Common myeloid progenitor, CD34-positive (primary cell): ENCODE measurements at places on chromosomes 4 and X.
A peak's percentile ranks its signal among the peaks of the same experiment; 100 is the strongest.

DNA sequence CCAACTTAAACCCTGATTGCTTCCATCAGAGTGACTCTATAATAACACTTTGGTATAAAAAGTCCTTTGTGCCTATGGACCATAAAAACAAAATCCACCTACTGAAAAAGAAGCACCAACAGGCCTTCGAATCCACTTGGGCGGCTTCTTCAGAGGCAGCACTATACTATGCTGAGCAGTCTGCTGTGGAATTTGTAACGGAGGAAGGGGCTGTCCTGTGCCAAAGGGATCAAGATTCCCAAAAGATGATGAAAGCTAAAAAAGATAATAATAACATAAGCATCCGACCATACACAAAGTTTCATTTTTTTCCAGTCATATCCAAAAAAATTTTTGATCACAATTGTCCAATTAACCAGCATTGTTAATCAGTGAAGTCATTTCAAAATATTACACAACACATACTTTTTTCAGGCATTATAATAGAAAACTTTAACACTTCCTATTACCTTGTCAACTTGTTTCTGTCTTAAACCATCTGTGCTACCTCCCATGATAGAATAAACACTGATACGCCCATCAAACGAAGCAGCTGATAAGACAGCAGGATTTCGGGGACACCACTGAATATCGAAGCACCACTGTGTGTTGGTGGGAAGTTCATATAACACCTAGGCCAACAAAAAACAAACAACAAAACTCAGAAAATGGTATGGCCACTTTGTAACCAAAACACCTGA, 24.1 kb downstream of the SEC31A start:
- DNase-seq, result no peak

GRCh38 chrX:131032354-131033230, 25.6 kb upstream of the ARHGAP36 start:
- no peak for DNase-seq

GRCh38 chr4:48748949-48749596, 31.0 kb downstream of the FRYL start:
- DNase-seq, result peak; percentile 68

GRCh38 chr4:1194010-1194900, 21.9 kb upstream of the SPON2 start:
- no peak for DNase-seq

GRCh38 chrX:45497290-45497689, 296.6 kb upstream of the DIPK2B start:
- no peak for DNase-seq

DNA sequence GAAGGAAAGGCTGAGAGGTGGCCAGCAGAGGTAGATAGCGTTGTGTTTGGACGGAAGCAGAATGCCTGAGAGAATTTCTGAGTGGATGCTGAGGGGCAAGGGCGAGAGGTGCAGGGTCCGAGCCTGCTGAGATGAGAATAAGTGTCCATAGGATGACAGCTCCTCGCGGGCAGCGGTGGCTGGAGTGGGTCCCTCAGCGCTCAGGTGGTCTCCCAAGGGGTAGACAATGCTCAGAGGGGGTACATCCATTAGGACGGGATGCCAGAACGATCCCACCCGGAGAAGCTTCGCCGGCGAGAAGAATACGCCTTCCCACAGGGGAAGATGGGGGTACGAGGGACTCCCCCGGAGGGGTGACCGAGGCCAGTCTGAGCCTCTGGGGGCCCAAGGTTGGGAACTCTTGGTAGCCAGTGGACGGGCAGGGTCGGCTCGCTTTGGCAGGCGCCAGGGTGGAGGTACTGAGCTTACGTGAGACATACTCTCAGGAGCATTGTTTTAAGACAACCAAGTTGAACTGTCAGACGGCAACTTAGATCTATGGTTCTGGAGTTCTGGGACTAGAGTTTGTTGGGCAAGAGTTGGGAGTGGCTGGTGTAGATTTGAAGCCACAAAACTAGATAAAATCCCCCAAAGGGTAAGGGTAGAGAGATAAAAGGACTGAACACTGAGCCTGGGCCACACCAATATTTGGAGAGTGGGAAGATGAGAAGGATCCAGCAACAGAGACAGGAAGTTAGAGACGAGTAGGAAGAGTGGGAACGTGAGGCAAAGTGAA, 15.8 kb downstream of the BRCC3 start:
- DNase-seq, result no peak

- DNase-seq, result peak; percentile 81
Measured at GRCh38 chr4:174217273-174218126, 66.0 kb downstream of the FBXO8 start.

- DNase-seq, result no peak
Measured at GRCh38 chr4:118783887-118784286, 52.0 kb downstream of the SEC24D start.

DNA sequence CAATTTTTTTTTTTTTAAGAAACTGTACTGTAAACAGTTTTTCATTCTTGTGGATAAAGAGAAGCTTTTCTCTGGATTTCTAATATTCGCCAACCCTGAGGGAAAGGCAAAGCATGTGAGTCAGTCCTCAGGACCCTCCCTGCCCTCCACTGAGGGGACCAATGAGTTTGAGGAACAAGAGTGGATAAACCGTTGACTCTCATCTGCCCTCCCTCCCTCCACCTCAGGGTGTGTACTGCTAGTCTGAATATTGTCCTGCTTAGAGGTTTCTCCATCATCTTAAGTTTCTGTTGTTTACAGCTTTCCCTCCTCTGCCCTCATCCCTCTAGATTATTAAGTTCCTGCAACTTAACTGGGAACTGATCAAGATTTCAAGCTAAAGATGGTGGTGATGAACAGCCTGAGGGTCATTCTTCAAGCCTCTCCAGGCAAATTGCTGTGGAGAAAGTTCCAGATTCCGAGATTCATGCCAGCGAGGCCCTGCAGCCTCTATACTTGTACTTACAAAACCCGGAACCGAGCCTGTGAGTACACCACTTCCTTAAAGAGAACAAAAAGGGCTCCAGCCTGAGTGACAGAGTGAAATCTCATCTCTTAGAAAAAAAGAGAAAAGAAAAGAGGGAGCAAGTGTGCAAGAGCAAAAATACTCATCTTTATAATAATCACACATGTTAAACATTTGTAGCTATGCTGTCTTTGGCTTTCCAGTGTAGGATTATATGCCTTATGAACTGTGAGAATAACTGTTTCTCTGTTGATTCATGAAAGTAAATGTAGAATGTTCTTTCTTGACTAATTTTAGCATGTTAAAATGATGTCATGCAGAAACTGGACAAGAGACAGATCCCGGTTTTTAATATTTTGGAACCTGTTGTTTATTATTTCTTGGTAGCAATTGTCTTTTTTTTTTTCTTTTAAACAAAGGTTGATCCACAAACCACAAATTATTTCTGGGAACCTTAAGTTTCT, 11.9 kb downstream of the CA5B start:
- DNase-seq, result no peak

DNA sequence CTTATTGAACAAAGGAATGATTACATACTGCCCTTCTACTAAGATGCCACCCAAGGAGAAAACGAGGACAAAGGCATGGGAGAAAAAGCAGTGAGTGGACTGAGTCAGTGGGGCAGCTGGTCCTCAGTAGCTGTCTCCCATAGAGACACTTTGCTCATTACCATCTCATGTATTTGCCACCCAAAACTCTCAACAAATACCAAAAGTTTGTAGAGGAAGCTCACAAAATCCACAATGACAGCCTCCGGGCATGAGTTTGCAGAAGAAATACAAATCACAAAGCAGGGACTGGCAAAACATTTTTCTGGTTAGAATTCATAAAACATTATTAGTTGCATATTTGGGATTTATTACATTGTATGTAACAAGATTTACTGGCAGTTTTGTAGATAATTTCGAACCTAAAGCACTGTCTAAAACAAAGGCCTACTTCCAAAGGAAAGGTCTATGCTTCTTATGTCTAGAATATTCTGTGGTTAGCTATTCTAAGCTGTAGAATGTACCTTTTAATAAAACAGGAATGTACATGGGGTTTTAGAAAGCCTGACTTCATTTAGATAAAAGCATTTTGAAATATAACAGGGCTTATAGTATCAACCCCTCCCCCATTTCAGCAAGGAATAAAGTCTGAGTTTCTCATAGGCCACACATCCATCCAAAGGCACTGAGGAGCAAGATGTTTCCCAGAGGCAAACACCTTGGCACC, 17.7 kb downstream of the PCDH18 start:
- no peak for DNase-seq

- no peak for DNase-seq
Measured at GRCh38 chrX:3577551-3577950, 135.9 kb downstream of the PRKX start.

- no peak for DNase-seq
Measured at GRCh38 chr4:153448003-153448731, 18.0 kb upstream of the TMEM131L start.

DNA sequence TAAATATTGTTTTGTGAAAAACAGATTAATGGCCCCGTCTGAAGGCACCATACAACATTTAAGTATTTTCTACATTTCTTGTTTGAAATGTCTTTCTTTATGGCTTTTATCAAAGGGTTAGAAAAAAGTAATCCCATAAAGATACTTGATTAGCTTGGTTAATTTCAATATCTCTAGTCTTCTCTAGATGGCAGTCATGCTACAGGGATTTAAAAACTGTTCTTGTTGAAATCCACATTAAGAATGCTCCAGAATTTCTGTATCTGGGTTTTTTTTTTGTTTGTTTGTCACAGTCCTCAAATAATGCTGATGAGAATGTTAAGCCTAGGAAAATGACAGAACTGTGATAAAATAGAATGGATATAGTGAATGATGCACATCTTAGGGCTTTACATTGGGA, 109.0 kb upstream of the AADAT start:
- DNase-seq, result peak; percentile 18

DNA sequence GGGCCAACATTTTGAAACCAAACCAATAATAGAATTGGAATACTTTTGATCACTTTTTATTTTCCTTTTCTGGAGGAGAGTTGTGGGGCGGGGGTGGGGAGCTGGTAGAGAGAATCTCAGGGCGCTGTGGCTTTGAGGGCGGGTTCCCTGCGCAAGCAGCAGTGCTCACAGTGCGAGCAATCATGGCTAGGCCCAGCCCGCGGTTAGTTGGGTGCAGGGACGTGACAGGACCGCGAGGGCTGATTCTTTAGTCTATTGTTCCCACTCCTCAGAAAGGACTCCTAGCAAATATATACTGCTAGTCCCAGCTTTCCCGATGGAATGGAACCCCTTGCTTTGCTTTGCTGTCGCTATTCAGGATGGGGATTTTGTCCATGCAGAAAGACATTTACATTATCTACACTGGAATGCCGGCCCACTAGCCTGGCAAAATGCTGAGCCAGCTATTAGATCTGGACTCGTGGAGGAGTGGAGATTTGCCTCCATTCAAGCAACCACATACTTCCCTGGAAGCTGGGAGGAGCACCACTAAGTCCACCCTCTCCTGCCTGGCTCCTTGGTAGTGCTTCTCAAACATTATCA, 23.9 kb upstream of the APLN start:
- no peak for DNase-seq

- peak; percentile 75 for DNase-seq
Measured at GRCh38 chrX:155048977-155049619, 21.8 kb downstream of the CMC4 start.

GRCh38 chrX:113001836-113002235, 161.2 kb upstream of the AMOT start:
- peak; percentile 24 for DNase-seq

GRCh38 chr4:168743131-168743530, 246.3 kb downstream of the PALLD start:
- no peak for DNase-seq

- peak; percentile 59 for DNase-seq
Measured at GRCh38 chr4:140326395-140326993, 47.0 kb upstream of the SCOC start.

GRCh38 chr4:78661921-78662521, 110.5 kb downstream of the ANXA3 start:
- no peak for DNase-seq

- DNase-seq, result no peak
Measured at GRCh38 chr4:175635546-175635945, 176.5 kb downstream of the GPM6A start.

GRCh38 chr4:162347156-162347841, 183.5 kb upstream of the FSTL5 start:
- DNase-seq, result peak; percentile 50

DNA sequence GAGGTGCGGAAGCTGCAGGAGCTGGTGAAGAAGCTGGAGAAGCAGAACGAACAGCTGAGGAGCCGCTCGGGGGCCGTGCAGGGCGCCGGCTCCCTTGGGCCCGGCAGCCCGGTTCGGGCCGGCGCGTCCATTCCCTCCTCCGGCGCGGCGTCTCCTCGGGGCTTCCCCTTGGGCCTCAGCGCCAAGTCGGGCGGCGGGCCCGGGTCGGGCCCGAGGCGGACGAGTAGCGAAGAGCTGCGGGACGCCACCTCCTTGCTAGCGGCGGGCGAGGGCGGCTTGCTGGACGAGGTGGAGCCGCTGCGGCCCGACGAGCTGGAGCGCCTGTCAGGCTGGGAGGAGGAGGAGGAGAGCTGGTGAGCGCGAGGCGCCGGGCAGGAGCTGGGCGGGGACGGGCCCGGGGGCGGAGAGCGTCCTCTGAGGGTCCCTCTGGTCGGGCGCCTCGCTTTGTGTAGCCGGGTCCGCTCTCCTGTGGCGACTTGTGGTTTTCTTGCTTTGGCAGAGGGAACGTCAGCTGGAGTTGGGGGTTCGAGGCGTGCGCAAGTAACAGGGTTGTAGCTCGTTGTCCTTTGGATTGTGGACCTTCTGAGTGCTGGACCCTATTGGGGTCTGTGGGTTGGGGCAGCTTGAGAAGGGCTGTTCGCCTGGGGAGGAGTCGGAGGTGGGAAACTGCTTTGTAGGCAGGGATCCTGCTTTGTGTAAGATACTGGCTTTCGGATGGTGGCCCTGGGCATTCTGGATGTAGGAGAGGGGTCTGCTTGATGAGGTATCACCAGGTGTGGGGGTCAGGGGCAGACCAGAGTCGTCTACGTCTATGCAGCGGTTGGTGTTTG, 662 bp downstream of the SLAIN2 start:
- peak; percentile 71 for DNase-seq

DNA sequence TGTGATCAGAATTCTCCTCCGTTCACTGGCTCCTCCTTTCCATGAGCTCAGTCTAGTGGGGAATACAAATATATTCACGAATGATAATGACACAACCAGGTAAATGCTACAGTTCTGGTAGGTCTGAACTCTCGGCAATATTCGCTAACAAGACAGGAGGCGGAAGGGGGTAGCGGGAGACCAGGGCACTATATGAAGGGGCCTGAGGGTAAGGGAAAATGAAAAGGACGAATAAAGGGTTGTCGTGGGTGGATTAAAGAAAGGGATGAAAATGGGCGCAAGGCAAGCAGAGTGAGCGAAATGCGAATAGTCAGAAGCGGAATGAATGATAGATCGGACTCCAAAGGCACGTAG, 743 bp downstream of the NKAP start:
- no peak for DNase-seq

DNA sequence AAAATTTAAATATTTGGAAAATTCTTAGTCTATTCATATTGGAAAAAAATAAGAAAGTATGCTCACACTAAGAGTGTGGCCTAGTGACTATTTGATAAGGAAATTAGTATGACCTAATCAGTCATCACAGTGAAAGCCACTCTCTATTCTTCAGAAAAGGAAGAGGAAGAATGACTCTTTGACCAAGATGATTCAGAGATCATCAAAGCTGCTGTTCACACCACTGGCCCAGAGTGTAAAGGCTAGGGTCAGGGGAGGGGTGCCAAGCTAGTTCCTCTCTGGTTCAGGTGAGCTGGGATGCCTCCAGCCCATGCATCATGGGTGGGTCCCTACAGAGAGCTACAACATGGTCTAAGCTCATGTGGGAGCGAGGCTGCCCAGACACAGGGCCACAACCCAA, 396.9 kb upstream of the NDST3 start:
- DNase-seq, result no peak

- no peak for DNase-seq
Measured at GRCh38 chr4:89269121-89269666, 38.4 kb downstream of the GPRIN3 start.

GRCh38 chrX:74370487-74370886, 50.8 kb upstream of the SLC16A2 start:
- DNase-seq, result no peak
